Hepatic stellate cell (primary cell): ENCODE measurements at places on chromosomes 5 and 9.

GRCh38 chr5:113321276-113321675, 113.5 kb downstream of the TSSK1B start:
- no peak for DNase-seq

DNA sequence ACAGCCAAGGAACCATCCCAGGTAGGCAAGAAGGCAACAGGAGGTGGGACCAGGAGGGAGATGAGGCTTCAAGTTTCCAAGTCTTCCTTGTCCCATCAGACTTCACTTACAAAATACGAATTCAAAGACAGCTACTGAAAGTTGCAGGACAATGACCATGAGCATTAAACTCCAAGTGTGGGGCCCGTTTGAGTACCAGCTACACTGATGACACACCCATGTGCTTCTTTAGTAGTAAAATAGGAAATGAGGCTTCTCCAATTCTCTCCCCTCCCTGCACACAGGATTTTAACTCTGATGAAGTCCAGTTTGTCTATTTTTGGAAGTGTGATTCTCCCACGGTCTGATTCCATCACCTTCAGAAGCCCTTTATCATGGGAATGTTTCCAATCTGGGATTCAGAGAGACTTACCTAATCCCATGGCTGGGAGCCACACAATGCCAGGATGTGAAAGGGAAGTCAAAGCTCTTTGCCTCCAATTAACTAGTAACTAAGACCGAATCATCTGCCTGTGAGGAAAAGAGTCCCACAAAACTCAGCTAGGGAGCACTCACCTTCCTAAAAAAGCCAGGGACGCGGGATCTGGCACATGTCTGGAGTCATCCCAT, 222.8 kb upstream of the MSX2 start:
- DNase-seq = no peak

DNA sequence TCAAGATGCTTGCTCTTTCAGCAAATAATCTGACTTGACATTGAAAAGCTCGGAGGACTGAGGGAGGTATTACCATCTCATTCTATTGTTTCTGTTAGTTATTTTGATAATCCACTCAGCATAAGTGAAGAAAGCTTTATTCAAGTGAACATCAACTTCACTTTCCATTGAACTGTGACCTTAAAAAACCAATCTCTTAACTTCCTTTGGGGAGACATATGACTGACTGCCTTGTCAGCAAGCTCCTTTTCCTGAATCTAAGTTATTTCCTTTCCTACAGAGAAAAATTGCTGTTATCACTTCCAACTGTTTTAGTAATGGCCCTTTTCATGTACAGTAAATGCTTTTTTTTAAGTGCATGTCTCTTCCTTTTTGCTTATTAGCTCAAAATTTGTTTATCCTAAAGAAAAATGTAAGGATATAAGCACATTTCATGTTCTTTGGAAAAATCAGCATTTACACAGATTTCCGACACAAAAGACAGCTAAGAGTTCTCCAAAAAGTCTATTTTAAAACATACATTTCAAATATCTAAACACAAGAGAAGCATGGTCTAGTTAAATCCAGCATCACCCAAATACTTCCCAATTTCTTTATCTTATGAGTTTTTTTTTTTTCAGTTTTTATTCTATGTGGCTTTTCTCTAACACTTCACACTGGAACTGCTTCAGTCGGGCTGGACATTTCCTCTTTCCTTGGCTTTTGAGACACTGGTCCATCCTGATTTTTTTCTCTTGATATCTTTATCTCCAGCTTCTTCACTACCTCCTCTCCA, 117.9 kb upstream of the DAB2 start:
- DNase-seq = no peak

GRCh38 chr5:101326766-101327165, 423.7 kb upstream of the ST8SIA4 start:
- no peak for DNase-seq

DNA sequence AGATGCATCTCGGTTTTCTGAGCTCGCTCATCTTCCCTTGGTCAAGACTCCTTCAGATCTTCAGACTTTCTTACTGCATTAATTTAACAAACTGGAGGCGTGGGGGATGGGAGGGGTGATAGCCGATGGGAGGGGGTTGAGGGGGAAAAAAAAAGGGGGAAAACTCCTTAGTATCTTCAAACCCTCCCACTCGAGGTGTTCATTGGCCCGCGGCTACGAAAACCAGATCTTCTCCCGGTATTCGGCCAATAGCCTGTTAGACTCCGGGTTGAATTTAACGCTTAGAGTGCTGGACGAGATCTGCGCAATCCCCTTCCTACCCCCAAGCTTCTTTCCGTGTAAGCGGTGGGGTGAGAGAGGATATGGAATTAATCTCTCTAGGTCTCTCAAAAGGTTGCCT, 689 bp upstream of the GLRA1 start:
- no peak for DNase-seq

- no peak for DNase-seq
Measured at GRCh38 chr9:116208417-116209232, 55.0 kb downstream of the PAPPA start.

GRCh38 chr5:170430866-170431437, 41.8 kb upstream of the KCNMB1 start:
- DNase-seq = no peak

GRCh38 chr9:127086771-127087170, 35.7 kb downstream of the ANGPTL2 start:
- no peak for DNase-seq

DNA sequence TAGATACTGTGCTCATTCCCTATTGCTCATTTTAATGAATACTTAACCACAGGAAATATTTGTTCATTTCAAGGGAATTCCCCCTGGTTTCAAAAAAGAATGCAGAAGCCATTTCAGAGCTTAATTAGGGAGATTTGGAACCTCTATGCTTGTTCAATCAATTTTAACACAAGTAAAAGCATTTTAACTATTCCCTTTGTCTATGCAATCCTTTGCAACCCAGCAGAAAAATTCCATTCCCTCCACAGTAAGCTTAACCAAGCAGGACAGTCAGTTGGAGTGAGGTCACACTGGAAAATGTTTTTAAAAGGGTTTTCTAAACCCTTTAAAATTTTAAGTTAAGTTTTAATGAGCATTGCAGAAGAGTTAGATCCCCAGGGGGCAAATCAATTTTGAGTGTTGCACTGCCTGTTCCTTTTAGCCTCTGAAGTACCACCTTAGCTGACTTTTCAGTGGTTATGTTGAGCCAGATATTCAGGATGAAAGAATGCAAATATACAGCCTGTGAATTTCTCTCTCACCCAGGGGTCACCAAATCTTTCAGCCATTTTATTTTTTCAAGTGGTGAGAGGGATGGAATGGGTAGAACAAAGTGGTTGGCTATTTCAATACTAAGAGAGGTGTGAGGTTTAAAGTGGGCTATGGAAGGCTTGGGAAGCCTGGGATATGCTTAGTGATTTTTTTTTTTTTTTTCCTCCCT, 356.2 kb upstream of the NUDT12 start:
- DNase-seq = no peak

DNA sequence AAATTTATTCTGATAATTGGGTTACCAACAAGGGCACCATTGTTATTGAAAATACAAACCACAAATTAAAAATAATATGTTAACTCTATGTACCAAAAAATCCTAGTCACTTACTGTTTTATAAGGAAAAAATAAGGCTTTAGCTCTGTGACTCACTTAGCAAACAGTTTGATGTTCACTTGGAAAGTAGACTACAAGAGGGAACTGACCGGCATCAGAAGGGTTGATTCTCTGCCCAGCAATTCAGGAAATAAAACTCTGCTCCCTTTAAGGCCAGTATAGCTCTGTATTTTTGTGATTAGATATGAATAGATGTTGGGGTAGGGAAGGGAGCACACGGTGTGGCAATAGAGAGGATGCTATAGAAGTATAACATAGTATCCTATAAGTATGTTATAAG, 671.3 kb downstream of the LRRC70 start:
- DNase-seq = no peak

- DNase-seq = no peak
Measured at GRCh38 chr5:136235321-136235720, 42.4 kb upstream of the SMIM32 start.

DNA sequence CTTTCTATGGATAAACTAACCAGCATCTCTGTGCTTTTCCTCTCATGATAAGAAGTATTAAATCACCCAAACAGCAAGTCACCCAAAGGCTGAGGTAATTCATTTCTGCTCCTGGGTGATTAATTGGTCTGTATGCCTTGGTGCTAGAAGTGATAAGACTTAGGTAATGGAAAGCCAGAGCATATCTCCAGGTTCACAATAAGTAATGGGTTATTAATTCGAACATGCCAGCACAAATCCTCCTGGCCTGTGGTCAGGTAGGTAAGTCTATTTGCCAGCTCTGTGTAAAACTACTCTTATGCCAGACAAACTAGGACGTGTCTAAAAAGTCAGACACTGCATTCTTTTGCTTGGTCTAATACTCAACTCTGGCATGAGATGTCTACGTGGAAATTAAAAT, 11.2 kb upstream of the ENC1 start:
- no peak for DNase-seq

- DNase-seq = no peak
Measured at GRCh38 chr9:107612136-107612535, 122.6 kb upstream of the KLF4 start.

DNA sequence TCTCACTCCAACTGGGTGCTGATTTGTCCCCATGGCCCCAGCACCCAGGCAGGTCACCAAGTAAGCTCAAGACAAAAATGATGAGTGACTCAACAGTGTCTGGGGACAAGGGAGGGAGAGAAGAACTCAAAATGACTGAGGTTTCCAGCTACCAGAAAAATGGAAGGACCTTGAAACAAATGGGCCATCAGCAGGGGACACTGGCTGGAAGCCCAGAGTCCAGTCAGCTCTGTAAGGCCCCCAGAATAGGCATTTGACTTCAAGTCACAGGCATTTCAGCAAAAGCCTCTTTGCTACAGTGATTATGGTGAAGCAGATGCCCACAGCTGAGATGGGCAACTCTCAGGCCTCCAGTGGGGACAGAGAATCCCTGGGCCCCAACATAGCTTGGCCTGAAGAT, 139.0 kb upstream of the GABRP start:
- no peak for DNase-seq

DNA sequence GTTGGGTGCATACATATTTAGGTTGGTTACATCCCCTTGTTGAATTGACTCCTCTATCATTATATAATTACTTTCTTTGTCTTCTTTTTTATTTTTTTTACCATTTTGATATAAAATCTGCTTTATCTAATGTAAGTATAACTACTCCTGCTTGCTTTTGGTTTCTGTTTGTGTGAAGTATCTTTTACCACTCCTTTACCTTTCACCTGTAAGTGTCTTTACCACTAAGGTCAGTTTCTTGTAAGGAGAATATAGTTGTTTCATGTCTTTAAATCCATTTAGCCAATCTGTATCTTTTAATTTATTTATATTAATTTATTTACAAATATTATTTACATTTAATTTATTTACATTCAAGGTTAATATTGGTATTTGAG, 33.0 kb downstream of the INSL4 start:
- no peak for DNase-seq

DNA sequence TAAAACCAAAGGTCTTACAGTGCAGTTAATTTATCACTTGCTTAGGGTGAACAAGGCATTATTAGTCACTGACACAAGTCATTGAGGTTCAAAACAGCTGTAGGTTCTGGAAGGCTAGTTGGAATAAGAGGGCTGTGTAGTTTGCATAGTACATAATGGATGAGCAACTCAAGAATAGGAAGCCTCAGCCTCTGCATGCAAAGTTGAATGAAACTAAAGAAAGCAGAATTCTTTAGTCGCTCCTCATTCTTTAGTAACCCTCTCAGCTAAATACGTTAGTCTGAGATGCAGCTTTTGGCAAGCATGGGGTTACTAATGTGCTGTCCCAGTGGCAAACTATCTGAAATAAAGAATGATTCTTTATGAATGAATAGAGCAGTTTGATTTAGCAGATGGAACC, 74.2 kb downstream of the ADGRV1 start:
- DNase-seq = no peak

DNA sequence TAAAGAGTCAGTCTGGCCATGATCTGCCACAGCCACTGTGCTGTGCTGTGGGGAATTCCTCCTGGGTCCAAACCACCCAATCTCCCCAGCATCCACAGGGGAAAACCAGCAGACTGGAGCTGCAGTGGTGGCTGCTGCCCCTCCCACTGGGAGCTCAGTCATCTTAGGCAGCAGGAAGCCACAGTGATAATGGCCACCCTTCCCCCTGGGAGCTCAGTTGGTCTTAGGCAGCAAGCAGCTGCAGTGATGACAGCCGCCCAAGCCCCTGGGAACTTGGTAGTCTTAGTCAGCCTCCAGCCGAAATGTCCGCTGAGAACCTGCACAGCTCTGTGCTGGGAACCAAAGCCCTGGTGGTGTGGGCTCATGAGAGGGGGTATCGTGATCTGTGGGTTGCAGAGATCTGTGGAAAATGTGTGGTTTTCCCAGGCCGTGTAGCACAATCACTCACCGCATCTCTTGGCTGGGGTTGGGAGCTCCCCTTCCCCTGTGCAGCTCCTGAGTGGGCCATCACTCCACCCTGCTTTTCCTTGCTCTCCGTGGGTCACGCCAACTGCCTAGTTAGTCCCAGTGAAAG, 38.4 kb upstream of the SMIM15 start:
- no peak for DNase-seq

DNA sequence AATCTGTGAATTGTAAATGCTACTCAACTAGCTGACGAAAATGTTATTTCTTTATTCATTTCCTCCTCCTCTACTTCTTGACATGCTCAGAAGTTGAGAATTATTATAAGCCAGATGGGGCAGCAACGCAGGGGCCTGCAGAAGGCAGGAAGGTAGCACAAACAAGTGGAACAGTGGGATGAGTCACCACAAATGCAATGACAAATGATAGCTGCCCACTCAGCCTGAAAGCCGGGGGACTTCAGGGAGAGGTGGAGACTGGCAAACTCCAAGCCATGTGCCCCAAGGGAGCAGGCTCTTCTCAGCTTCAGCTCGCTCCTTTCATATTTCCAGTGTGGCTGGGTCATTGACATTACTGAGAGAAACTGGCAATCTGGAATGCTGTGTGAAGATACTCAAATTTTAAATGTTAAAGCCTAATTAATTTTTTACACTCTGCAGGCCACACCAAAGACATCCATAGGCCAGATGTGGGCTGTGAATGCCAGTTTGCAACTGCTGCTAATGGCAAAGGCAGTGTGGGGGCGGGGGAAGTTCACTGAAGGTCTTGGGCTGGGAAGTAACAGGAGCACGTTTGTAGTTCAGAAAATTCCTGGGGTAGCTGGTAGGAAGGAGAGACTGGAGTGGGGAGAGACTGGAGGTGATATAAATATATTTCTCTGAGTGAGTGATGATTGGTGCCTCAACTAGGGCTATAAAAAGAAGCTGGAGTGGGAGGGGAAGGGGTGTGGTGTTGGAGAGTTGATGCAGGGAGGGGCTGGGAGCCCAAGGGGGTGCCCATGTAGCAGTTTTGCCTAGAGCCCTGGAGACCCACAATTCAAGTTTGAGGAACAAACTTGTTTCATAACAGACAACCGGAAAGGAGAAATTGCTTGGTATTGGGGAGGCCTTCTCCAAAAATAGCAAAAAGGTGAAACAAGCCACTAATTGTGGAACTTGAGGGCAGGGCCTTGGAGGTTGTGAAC, 20.8 kb upstream of the ADRB2 start:
- DNase-seq = no peak
